Fibroblast of lung (primary cell): ENCODE measurements at places on chromosomes 2 and 18. TPM values are rescaled to one million over a fixed set of nuclear protein-coding genes. Genes with fewer than 3 reads are reported as not detected.

Gene CGREF1
- total RNA-seq, result 2.3 and 10.0 TPM in 2 replicates

Gene CIB4
- not detected in 2 replicates for total RNA-seq

Gene RASGRP3
- total RNA-seq, result 0.26 and 0.50 TPM in 2 replicates

Gene MC2R
- not detected in 2 replicates for total RNA-seq

Gene WDCP
- total RNA-seq, result 9.5 and 10.4 TPM in 2 replicates

Gene NMS
- total RNA-seq, result not detected in 2 replicates

Gene DNAH7
- total RNA-seq, result 0.77 and 0.99 TPM in 2 replicates

Gene NCK2
- 25.4 and 30.8 TPM in 2 replicates for total RNA-seq

Gene FN1
- 3,444 and 5,906 TPM in 2 replicates for total RNA-seq

Gene IL37
- not detected in 2 replicates for total RNA-seq

Gene INHA
- total RNA-seq, result 0.26 and 0.50 TPM in 2 replicates

Gene IL18RAP
- total RNA-seq, result under 0.01 TPM in 1 of 2 replicates, not detected in the other

Gene LIPG
- total RNA-seq, result 0.50 and 1.0 TPM in 2 replicates

Gene PRKAG3
- total RNA-seq, result 0.26 and 0.33 TPM in 2 replicates

Gene ANKMY1
- 3.9 and 7.4 TPM in 2 replicates for total RNA-seq

Gene HJURP
- total RNA-seq, result 0.26 and 5.8 TPM in 2 replicates

Gene C2orf78
- total RNA-seq, result not detected in 2 replicates
